ENCODE measurements at places on chromosomes 4 and X.

DNA sequence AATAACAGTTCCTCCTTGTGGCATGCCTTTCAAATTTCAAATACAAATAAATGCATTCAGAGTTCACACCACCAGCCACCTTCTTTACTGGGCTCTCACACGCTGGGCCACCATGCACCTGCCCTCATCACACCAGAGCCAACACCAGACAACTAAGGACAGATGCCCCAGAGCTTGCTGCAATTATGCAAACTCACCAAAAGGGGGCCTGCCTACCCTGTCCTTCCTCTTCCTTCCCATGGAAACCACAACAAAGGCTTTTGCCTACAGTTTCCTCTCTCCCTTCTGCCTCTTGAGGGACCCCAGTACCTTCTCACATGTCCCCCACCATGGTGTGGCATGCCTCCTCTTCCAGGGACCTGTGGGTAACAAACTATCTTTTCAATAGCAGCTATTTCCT lies 1333.9 kb upstream of the TENM3 start:
- DNase-seq = peak; percentile 54

GRCh38 chrX:118459494-118459893 lies 36.1 kb upstream of the DOCK11 start:
- no peak for DNase-seq

DNA sequence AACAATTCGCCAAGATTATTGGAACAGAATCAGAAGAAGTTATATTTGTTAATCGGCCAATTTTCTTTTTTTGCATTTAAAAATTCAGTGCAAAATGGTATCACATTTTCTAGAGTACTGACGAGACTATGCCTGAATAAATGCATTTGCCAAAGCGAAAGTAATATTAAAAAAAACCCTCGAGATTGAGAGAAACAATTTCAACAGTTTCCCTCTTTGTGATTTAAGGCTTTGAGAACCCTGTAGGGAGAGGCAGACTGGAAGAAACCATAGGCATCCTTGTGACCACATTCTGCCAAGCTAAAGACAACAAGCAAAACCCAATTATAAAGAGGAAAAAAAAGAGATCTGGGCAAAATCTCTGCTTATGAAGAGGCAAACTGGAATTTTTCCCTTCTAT lies 218.1 kb upstream of the GK2 start:
- DNase-seq = no peak

DNA sequence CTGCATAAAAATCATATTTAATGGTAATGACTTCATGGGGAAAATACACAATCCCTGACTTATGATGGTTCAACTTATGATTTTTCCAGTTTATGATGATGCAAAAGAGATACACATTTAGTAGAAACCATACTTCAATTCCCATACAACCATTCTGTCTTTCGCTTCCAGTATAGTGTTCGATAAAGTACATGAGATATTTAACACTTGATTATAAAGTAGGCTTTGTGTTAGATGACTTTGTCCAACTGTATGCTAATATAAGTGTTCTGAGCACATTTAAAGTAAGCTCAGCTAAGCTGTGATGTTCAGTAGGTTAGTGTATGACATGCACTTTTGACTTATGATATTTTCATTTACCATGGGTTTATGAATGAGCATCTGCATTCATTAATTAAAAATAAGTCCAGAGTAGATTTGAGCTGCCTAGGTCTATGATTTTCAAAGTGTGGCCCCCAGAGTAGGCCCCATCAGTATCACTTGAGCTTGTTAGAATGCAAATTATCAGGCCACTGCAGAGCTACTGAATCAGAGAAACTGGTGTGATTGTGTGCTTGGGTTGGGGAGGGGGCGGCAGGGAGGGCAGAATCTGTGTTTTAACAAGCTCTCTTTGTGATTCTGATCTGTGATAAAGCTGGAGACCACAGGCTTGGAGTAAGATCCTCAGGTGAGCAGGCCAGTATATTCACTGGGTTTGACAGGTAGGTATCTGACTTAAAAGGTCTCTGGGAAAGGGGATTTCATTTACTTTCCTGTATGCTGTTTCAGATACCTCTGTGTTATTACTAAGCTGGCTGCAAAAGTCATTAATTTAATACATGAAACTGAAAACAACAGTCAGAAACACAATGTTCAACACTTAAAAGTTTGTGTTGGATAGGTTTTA lies 8.4 kb downstream of the ATP10D start:
- DNase-seq = no peak

- DNase-seq = no peak
Measured at GRCh38 chrX:120653000-120653399, 23.1 kb upstream of the C1GALT1C1 start.

- no peak for DNase-seq
Measured at GRCh38 chrX:103687073-103687695, 685 bp upstream of the MORF4L2 start.

DNA sequence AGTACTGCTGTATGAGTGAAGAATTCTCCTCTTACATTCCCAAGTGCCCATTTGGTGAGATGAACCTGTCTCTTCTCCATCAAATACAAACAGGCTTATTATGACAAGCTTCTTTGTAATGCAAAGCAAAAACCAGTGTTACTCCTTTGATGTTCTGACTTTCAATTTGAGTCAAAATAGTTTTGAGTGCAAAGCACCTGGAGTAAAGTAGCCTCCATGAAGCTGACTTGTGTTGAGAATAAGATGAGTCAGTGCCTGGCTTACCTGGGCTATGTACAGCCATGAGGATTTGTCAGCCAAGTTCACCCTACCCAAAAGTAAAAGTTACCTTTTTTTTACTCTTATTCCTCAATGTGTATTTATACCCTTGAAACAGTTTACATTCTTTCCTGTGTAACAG lies 132.5 kb upstream of the FMR1 start:
- no peak for DNase-seq

DNA sequence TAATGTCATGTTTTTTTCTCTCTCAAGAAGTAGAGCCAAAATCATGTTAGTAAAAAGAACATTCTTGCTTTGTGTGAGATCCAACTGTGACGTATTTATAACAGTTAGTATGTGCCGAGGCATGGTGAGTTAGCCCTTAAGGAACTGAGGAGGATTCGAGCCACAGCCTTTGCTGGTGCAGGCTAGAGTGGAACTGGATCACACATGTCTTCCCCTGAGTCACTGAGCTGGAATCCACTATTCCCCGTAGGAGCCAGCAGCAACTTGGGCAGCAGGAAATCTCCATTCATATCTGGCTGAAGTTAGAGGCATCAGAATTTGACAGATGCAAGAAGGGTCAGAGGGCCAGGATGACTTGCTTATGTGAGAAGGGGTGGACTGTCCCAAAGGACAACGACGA lies 144.6 kb upstream of the KIT start:
- DNase-seq = no peak

DNA sequence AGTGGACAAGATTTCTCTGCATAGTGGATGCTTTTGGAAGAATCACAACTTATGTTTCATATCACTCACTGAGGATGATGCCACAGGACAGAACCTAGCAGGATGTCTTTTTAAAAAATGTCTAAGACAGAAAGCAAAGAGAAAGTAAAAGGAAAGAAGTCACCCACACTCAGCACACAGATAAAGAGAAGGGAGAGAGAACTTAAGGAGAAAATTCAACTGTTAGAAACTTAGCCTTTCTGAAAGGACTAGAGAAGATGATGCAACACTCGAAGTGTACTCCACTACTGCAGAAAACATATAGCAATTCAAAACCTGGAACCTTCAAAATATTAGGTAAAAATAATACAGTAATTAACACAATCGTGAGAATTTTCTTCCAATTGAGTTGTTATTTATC lies 52.8 kb upstream of the STK26 start:
- DNase-seq = no peak

DNA sequence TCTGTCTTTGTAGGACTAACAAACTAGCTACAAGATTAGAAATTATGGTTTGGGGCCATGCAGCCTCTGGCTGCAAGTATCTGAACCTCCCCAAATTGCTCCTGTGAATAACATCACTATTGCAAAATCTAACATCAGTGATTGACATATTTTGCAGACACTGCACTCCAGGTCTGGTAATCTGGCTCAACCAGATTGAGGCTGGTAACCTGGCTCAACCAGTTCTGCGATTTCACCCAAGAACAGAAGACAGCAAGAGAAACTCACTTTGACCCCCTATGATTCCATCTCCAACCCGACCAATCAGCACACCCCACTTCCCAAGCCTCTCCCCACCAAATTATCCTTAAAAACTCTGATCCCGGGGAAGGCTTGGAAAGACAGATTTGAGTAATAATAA lies 20.9 kb downstream of the SPIN3 start:
- DNase-seq = no peak
